ENCODE measurements at places on chromosomes 3 and 15.

GRCh38 chr3:46717447-46718231 lies at the start of gene PRSS50:
Gene PRSS50 (minus strand): TSS chr3:46717869. CDS start chr3:46717824, 45 bp downstream.
- no peak for DNase-seq

- DNase-seq: no peak
Observed at GRCh38 chr3:111496894-111497559, 45.0 kb upstream of the CD96 start.

- no peak for DNase-seq
Observed at GRCh38 chr15:99247062-99247461, 2.3 kb downstream of the TTC23 start.

DNA sequence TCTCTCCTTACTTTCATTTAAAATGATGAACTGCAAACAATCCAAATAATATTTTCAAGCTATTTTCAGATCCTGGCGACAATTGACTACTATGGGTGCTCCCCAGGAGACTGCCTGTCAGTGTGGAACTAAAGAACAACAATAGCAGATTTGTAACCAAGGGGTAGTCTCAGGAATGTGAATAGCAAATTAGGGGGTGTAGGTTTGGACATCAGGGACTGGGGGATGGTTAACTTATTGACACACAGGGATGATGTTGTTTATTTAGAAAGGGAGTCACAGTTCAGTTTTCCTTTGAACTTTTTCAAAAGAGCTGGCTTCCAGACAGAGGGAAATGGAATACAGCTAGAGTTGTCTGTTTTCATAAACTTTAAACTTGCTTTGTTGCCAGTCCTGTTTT lies 229.8 kb downstream of the LRTM1 start:
- DNase-seq: no peak
